ENCODE measurements at places on chromosomes 1 and 21.

GRCh38 chr21:37677006-37677405 lies 239.3 kb downstream of the KCNJ6 start:
- no peak for DNase-seq

- no peak for DNase-seq
Observed at GRCh38 chr1:26536081-26536480, 6.5 kb downstream of the RPS6KA1 start.

GRCh38 chr1:222195857-222196256 lies 352.0 kb downstream of the HHIPL2 start:
- no peak for DNase-seq

GRCh38 chr21:36550761-36551160 lies 70.8 kb upstream of the CLDN14 start:
- no peak for DNase-seq

DNA sequence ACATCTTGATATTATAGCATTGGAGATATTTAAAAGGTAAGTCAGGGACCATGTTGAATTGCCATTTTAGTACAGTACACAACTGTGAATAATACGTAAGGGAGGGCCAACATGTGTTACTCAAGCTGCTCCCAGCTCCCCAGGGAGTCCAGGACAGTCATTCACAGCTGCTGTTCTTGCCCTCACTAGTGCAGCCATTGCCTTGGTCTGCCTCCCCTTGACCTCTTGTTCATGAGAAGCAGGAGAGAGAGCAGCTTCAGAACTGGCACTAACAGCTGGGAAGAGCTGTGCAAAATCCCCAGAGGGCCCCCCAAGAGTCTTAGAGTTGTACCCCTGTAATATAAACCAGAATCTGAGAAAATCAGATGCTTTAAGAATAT lies 16.4 kb downstream of the TCEANC2 start:
- no peak for DNase-seq

- DNase-seq: no peak
Observed at GRCh38 chr1:227805606-227806197, 9.8 kb upstream of the PRSS38 start.

- DNase-seq: peak; percentile 64
Observed at GRCh38 chr1:23809751-23810171, 9.2 kb upstream of the GALE start.

DNA sequence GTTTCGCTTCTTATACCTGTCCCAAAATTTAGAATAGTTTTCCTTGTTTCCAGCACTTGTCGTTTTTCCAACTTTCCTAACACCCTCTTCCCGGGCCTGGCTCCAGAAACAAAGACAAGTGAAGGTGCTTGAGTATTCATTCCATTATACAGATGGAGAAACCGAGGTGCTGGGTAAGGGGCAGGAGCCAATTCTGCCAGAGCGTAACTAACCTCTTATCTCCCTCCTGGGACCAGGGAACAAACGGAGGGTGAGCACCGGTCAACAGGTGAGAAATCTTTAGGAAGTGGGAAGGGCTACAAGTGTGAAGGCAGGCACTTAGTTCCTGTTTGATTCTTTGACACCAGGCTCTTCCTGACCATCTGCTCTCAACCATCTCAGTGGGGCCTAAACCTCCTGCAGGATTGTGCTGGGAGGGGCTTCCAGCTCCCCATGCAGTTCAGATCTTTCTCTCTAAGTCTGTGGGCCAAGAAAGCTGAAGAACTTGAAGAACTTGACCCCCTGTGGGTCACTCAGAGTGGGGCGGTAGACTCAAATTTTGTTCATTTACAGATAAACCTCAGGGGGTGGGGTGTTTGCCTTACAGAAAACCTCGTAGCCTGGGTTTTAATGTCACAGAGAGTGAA lies 8.7 kb downstream of the PLXNA2 start:
- no peak for DNase-seq

DNA sequence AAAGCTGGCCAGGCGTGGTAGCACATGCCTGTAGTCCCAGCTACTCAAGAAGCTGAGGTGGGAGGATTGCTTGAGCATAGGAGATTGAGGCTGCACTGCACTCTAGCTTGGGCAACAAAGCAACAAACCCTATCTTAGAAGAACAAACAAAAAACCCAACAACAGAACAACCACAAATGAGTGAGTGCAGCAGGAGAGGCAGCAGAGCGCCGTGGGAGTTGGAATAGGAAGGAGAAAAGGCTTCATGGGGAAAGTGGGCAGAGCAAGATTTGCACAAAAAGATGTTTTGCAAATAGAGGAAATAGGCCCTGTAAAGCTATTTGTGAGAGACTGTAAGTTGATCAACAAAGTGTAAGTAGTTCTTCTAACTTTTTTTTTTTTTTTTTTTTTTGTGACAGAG lies 19.6 kb downstream of the SMAP2 start:
- DNase-seq: no peak

DNA sequence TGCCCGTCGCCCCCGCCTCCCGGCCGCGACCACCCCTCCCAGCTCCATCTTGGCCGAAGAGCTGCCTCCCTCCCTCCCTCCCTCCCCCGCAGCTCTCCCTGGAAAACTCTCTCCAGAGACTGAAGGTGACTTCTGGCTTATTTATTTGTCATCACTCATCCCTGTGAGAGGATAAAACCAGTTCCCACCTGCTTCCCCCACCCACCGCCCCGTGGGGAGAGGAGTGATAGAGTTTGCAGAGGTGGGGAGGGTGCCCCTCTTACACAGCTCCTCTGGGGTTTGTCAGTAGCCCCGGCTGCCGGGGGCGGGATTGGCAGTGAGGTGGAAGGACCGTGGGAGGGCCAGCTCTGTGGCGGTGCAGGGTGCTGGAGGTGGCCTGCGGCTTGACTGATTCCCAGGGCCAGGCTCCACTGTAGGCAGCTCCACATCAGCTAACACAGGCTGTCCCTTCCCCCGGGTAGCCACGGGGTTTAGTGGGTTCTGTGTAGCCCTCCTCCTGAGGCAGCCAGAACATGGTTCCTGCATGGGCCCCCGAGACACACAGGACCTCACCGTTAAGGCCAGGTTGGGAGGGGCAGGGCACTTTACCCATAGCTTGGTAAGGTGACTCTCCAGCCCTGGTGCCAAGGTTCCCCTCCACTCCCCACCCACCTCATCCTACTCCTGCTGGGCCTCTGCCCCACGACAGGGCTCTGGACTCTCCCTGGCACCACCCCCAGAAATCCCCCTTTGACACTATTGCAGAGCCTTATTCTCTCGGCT lies 62.2 kb downstream of the ELK4 start:
- DNase-seq: no peak

DNA sequence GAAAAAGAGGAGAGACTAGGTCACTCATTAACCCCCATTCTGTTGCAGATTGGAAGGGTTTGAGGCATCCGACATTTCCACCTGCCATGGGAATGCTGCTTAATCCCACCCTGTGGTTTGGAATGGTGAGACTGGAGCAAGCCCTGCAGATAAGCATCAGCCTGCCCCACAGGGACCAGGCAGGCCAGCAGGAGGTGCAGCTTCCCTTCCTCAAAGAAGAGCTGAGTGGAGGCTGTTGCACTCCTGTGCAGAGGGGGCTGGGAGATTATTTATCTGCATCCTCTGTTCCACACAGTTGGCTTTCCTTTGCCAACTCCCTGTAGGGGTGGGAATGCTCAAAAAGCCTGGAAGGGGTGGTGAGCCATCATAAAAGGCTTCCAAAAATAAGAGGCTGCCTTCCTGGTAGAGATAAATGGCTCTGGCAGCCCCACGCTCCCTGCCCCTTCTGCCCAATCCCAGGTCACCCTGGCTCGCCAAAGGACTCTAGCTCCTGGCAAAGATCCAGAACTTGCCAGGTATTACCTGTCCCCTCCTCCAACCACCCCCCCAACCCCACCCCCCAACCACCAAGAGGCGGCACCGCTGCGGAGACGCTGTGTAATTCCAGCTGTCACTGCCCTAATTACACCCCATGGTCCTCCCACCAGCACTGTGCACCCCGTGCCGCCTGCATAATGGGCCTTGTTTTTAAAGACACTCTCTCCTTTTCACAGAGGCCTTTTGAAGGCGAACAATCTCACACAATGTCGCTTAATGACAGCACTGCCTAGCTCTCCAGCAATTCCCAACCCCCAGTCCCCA lies 83.0 kb upstream of the ZC3H12A start:
- no peak for DNase-seq

DNA sequence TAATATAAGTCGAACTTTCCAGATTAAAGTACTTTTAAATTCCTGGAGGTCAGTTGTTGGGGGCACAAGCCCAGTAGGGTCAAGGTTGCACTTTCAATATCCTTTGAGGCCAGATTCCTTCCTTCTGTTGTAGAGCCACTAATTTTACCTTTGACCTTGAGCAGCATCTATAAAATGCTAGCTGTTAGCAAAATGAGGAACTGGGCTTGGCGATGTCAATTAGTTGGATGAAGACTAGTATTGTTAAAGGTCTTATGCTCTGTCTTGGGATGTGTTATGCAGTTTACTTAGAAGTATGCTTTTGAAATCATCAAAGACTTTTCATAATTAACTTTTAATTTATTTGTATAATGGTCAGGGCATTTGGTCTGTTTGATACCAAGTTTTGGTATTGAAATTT lies 425.9 kb upstream of the PROX1 start:
- no peak for DNase-seq

GRCh38 chr1:29831500-29832117 lies 595.3 kb downstream of the PTPRU start:
- DNase-seq: no peak

DNA sequence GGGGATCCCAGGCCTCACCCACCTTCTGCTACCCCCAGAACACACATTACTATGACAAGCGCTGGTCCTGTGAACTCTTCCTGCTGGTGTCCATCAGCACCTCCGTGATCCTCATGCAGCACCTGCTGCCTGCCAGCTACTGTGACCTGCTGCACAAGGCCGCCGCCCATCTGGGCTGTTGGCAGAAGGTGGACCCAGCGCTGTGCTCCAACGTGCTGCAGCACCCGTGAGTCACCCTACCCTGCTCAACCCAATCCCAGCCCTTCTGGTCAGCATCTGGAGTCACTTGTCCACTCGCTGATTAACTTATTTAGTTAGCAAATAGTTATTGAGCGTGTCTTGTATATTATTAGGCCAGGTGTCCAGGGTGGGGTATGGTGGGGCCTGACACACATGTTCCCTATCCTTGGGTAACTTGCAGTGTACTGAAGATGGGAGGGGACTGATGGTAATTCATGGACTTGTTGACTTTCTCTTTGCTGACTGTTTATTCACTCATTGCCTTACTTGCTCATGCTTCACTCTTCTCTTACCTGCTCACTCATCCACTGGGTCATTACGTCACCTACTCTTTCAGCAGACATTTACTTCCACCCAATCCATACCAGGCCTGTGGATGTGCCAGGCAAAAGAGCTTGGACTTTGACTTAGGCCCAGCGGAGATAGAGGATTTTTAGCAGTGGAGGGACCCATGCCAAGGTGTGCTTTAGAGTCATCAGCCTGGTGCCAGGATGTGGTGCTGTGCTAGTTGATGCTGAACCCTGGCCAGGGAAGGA lies 12.9 kb upstream of the KPNA6 start:
- no peak for DNase-seq

GRCh38 chr1:52976183-52977035 lies 49.3 kb downstream of the SCP2 start:
- DNase-seq: no peak

DNA sequence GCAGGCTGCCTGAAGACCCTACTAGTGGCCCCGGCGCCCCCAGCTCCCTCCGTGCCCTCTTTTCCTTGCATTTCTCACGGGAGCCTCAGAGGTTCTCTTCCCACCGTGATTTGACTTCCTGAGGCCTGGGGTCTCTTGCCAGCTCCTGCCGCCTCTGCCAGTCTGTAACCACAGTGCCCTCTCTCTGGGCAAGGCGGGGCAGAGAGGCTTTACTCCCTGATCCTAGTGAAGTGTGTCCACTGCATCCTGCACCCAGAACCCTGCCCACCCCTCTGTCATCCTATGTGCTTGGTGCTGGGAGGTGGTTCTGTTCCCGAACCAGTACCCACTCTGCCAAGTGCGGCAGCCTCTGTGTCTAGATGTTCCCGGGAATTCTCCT lies 2.4 kb downstream of the ESPN start:
- DNase-seq: no peak

- DNase-seq: no peak
Observed at GRCh38 chr1:24315391-24315790, 3.8 kb upstream of the GRHL3 start.

- no peak for DNase-seq
Observed at GRCh38 chr21:43034101-43034500, 41.5 kb downstream of the CBS start.

GRCh38 chr1:172663732-172664131 lies 4.8 kb downstream of the FASLG start:
- DNase-seq: no peak

DNA sequence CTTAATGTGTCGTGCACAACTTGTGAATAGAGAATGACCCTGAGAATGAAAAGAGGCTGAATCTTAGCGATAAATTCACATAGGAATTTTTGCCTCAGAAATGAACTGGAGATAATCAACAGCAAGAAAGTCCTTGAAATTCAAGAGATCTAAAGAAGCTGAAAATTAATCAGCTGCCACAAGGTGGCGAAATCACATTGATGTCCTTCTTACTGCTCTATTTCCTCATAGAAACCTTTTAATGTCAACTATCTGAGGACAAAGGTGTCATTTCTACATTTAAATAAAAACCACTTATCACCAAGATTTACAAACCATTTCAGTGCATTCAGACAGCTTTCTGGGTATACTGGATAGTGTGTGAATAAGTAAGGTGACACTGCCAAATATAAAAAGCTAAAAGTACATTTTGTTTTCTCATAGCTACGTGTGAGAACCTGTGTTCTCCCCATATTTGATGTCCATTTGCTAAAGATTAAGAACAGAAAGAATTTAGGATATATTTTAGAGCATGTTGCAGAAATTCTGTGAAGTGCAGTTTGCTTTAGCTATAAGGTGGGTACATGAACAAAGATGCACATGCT lies 485.3 kb upstream of the PTBP2 start:
- no peak for DNase-seq

DNA sequence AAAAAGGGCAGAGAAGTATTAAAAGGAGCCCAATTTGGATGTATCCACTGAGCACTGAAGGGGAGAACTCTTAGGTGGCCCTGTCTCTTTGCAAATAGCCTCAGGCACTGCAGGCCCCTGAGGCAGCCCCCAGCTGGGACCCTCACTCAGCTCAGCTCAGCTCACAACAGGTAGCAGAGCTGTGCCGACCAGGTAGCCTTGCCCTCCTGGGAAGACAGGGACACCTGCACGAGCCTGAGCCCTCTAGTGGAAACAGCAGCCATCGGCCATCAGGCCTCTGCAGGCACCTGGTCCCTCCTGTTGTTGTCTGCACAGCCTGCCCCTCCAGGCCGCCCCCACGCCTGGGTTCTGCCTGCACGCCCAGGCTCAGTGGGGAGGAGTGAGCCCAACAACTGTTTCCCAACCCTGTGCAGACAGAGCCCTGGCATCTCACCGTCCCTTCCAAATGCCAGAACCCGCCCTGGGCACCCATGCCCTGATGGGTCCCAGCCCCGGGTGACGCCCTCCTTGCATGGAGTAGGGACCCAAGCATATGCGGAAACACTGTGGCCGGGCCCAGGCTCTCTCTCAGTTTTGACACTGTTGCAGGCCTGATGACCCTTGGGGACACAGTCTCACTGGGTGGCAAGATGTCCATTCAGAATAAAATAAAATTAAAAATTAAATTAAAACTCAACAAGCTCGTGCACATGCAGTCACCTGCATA lies 60.0 kb upstream of the AJAP1 start:
- no peak for DNase-seq

Measured in stimulated activated CD8-positive, alpha-beta memory T cell treated with anti-CD3 and anti-CD28 coated beads, Interleukin-7, amount 100 ng/mL, for 1 hour (primary cell).